HepG2 (cell line): ENCODE measurements at places on chromosomes 5 and 9.

DNA sequence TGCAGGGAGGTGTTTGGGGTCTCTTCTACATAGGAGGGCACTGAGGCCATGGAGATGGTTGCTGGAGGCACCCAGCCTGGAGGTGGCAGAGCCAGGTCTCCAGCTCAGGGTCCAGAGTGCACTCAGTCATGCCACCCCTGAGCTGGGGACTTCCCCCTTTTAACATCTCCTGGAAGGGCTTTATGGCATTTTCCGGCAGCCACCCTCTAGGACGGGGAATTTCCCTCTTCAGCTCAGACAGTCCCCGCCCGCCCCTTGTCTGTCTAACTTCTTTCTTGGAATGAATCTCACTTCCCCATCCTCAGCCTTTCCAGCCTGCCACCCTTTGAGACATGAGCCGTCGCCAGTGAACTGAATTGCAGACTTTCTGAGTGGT lies 49.9 kb downstream of the COL15A1 start:
- no peak for DNase-seq

DNA sequence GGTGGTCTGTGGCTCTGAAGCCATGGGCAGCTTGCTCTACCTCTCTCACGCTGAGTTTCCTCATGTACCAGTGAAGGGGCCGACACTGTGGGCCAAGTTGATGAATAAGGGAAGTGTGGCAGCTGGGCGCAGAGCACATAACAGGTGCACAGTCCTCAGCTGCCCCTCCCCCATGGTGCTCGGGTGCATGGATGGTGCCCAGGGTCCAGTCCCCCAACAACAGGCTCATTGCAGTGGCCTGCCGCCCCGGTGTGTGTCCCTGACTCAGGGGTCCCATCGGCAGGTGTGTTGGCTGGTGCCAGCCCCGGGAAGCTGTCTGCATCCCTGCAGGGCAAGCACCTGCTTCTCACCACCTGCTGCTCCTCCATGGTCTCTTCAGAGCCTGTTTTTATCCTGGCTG lies 36.6 kb downstream of the COL5A1 start:
- DNase-seq = no peak

- DNase-seq = peak; percentile 52
Measured at GRCh38 chr5:151699071-151699901, 12.6 kb upstream of the SPARC start.

DNA sequence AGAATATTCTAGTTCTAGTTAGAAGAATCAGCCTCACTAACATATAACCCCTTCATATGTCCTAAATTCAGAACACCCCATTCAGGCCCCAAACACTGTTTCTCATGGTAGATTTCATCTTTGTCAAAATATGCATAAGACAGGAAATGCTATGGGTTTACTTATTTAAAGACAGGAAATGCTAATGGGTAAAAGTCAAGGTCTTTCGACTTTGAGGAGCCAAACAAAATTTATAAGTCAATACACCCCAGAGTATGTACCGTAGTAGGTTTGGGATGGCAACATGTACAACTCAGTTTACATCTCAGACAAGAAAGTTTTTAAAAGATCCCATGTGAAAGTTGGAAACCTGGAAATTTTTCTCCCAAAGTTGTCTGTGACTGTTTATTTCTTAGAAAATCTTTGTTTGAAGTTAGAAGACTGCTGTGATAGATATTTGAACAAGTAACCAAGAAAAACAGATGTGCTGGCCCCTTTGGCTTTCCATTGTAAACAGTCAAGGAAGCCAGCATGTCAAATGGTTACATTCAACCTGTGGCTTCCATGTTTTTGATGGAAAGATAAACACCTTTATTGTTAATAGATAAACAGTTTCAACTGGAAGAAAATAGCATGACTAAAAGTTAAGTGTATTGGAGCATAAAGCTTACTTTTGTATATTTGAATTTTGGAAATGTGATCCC lies 102.2 kb downstream of the INIP start:
- no peak for DNase-seq

DNA sequence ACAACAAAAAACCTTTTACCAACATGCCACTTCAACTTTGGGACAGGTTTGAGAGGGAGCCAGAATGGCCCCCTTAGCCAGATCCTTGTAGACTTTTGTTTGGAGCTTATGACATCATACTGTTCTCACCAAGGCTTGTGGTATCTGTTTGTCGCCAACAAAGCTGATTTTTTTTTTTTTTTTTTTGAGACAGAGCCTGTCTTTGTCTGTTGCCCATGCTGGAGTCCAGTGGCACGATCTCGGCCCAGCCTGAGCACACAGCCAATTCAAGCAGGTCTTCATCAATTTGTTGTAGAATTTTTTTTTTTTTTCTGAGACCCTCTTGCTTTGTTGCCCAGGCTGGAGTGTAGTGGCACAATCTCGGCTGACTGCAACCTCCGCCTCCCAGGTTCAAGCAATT lies 26.4 kb upstream of the NTNG2 start:
- DNase-seq = no peak

GRCh38 chr5:105475401-105475800 lies 1912.8 kb upstream of the NUDT12 start:
- DNase-seq = no peak

DNA sequence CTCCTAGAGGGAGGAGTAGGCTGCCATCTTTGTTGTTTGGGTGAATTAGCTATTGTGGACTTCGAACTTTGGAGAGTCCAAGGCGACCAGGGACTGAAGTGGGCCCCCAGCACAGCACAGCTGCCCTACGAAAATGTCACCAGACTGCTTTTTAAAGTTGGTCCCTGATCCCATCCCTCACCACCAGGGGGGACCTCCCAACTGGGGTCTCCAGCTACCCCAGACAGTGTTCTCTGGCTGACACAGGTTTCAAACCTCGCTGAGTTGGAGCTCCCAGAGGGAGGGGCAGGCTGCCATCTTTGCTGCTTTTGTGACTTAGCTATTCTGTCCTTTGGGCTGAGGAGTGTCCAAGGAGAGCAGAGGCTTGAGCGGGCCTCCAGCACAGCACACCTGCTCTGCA lies 45.7 kb upstream of the ADRB2 start:
- DNase-seq = no peak

- no peak for DNase-seq
Measured at GRCh38 chr5:176995896-176996767, 10.4 kb downstream of the UIMC1 start.

- no peak for DNase-seq
Measured at GRCh38 chr9:93181672-93182435, 2.1 kb upstream of the WNK2 start.

GRCh38 chr9:37192803-37193202 lies 72.4 kb downstream of the ZCCHC7 start:
- no peak for DNase-seq

DNA sequence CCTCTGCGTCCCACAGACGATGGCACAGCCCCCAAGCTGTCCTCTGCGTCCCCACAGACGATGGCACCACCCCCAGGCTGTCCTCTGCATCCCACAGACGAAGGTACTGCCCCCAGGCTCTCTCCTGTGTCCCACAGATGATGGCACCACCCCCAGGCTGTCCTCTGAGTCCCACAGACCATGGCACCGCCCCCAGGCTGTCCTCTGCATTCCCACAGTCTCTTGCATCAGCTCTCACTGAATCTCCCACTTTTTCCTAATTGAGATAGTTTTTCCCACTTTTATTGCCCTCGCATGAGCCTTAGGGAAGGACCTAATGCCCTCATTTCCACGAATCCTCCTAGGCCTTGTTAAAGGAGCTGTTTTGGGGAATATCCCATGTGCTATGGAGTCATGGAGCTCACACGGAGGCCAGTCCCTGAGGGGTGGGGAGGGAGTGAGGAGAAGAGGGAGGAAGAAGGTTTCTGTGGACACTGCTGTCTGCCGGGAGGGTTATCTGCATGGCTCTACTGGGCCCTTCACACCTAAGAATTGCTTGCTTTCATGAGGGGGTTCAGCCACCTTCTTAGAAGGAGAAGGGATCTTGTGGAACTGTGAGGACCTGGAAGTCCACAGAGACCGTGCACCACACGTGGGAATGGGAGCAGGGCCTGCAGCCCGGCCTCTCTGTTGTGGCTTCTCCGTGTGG lies 58.2 kb upstream of the PTCH1 start:
- no peak for DNase-seq

GRCh38 chr9:121222524-121223171 lies 21.0 kb upstream of the RAB14 start:
- DNase-seq = peak; percentile 49

- DNase-seq = no peak
Measured at GRCh38 chr5:5079876-5080275, 60.3 kb upstream of the ADAMTS16 start.

DNA sequence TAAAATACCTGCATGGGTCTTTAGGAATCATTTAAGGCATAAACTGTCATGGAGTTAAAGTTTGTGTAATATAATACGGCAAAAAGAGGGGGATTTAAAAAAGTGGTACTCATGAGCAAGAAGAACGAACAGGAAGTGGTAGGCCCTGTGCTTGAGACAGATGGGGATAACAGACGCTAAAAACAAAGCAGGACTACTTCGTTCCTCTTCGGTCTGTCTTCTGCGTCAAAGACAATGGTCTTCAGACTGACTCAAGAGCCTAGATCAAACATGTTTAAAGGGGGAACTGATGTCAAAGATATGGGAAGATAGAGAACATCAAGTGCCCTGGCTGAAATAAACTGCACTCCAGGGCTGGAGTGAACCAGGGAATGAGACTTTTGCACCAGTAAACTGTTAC lies 59.8 kb upstream of the RFX3 start:
- no peak for DNase-seq

DNA sequence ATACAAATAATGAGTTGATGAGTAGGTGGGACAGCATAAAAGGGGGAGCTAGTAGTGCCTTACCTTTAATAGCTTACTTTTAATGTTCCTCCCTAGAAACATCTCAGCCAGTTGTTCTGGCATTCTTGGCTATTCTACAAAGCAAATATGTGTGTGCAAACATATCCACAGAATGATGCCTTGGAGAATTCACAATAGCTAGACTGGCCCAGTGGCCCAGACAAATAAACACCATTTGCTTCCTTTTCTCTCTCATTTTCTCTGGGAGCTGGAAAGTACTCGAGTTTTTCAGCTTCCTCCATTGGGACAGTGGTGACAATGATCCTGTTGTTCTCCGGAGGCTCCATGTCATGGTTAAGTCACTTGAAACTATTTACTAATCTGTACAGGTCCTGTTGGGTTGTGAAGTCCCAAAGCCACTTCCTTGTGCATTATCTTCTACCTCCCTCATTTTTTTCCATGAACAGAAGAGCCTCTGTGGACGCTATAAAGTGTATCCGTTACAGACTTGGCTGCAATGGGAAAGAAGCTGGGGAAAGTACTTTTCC lies 122.9 kb downstream of the DMAC1 start:
- DNase-seq = peak; percentile 1

- DNase-seq = no peak
Measured at GRCh38 chr5:4028384-4028783, 432.8 kb downstream of the IRX1 start.
